ENCODE measurements at places on chromosomes 1 and 21.

- DNase-seq: no peak
Observed at GRCh38 chr1:173056365-173056764, 5.6 kb upstream of the TNFSF18 start.

DNA sequence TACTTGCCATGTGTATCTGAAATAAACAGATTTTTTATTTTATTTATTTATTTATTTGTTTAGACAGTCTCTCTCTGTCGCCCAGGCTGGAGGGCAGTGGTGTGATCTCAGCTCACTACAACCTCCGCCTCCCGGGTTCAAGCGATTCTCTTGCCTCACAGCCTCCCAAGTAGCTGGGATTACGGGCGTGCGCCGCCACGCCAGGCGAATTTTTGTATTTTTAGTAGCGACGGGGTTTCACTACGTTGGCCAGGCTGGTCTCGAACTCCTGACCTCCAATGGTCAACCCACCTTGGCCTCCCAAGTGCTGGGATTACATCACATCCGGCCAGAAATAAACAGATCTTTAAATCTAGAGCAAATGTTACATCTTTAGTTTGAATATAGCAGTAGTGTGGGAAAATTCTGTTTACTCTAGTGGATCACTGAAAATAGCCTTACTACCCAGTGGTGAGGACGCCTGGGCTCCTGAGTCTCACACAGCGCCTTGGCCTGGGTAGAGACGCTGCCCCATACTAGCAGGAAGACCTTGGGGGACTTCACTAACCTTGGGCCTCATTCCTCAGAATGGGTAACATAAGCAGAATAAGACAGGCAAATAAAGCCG lies 709 bp downstream of the GART start:
- DNase-seq: no peak

DNA sequence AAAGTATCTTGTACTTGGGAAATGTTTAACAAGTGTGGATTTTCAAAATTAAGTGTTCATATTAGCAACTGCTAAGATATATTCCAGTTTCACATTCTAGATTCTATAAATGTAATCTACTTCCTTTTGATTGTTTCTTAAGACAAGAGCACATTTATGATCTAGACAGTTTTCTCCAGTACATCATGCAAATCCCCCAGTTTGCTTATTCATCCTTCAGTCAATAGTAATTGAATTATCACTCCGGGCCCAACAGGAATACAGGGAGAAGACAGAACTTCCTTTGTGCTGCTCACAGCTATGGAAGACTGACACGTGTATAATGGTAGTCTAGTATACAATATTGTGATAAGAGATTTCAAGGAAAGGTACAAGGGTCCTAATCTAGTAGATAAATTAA lies 14.5 kb downstream of the PLA2G4A start:
- no peak for DNase-seq

- DNase-seq: no peak
Observed at GRCh38 chr1:54569339-54569738, 21.3 kb downstream of the ACOT11 start.

DNA sequence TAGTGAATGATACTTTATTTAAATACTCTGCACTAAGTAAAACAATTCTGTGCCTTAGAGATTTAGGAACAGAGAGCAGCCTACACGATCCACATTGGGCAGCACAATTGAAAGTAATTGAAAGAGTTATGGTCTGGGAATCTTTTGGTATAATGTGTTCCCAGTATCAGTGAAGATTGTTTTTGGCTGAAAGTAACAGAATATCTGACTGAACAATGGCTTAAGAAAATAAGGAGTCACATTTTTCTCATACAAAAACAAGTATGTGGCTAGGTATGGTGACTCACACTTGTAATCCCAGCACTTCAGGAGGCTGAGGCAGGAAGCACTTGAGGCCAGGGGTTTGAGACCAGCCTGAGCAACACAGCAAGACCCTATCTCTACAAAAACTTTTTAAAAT lies 306.2 kb downstream of the NFIA start:
- DNase-seq: no peak

DNA sequence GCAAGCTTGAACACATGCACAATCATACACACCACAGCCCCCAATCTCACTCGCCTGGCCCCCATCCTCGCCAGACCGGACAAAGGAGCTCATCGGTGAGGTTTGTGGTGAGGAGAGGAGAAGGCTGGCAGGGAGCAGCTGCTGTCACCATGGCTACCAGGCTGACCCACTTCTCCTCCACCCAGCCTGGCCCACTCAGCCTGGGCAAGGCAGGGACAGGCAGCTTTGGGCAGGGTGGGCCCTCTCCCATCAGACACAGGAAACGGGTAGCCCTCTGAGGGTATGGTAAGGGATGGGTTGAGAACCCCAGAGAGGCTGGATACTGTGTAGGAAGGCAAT lies 15.9 kb downstream of the RIMS3 start:
- DNase-seq: no peak

- no peak for DNase-seq
Observed at GRCh38 chr1:217895841-217896240, 264.7 kb downstream of the SPATA17 start.

DNA sequence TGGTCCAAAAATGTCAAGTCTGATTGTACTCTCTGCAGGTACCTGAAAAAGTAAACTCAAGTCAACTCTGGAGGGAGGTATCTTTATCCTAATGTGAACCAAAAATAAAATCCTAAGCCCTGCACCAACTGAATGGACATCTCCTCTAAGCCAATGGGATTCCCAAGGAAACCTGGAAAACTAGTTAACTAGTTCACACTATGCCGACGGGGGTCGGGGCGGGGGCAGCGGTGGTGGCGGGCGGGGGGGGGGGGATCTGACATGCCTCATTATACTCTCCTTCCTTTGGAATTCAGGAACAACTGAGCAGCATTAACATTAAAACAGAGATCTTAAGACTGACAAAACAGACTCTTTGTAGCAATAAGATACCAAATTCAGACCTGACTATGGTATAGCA lies 452.6 kb upstream of the CAMK1G start:
- no peak for DNase-seq

- peak; percentile 51 for DNase-seq
Observed at GRCh38 chr1:161792740-161793139, 26.6 kb downstream of the ATF6 start.

- DNase-seq: peak; percentile 97
Observed at GRCh38 chr1:167803358-167804207, 81.8 kb downstream of the MPZL1 start.

- DNase-seq: no peak
Observed at GRCh38 chr1:196098000-196098399, 510.2 kb downstream of the KCNT2 start.

DNA sequence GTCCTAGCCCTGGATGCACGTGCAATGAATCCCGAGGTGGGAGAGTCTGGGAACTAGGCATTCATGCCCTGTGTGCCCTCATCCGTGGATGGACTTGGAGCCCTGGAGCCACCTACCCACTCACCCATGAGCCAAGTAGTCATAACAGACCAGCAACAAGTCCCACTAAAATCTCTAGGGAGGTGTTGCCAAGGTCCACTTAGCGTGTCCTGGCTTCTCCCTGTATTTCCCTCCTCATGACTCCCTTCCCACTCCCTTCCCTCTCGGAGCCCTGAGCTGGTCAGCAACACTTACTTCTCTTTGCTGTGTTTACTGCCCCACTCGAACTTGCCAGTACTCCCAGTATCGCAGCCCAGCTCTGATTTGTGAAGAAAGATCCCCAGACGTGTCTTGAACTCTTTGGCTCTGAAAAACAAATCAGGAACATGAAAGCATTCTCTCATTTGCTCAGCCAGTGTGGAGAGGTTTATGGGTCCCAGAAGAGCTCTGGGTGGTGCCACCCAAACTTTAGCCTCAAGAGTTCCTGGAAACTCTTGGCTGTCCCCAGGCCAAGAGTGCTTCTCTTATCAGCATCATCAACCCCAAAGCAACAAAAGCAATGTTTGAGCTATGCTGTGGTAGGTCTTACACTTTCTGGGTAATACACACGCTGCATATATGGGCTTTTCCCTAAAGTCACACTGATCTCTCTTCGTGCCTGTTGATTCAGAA lies 1.1 kb downstream of the RGS16 start:
- no peak for DNase-seq

GRCh38 chr1:64308866-64309265 lies 105.4 kb downstream of the UBE2U start:
- DNase-seq: no peak

DNA sequence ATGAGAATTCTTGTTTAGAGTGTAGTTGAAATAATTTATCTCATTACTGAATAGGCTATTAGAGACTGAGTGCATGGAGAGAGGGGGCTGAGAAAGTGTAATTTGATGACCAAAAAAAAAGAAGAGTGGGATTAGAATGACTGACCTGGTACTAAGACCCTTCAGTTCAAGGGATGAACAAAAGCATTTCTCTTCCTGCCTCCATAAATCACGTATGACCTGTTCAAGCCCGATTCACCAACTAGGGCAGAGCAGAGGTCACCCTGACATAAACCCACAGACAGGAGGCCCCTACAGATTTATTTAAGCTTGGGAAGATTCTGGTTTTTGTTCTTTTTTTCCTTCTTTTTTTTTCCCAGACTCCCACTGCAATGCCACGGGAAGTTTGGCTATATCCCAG lies 123.7 kb upstream of the COP1 start:
- no peak for DNase-seq

- no peak for DNase-seq
Observed at GRCh38 chr1:33824971-33825370, 38.9 kb upstream of the HMGB4 start.
